Activated CD8-positive, alpha-beta memory T cell treated with anti-CD3 and anti-CD28 coated beads for 24 hours (primary cell): ENCODE measurements at places on chromosomes 12 and 14.
A peak's percentile ranks its signal among the peaks of the same experiment; 100 is the strongest.

DNA sequence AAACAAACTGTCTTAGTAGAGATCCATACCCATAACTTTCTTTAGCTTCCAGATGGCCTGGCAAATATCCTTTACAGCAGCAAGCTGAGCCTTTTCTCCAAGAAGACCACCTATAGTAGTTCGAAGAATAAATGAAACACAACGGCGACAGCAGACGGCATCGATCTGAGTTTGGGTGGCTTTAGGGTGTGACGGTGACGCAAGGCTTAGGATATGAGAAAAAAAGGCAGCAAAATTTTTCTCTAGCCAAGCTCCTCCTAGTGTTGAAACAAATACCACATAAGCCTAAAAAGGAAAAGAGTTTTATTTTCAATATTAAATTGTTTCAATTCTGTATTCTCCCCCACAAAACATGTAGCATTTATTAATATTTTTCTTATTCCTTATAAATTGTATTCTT lies 33.3 kb downstream of the HEATR5A start:
- no peak for DNase-seq

GRCh38 chr12:92945659-92946220 lies 16.6 kb upstream of the EEA1 start:
- no peak for DNase-seq

- DNase-seq: no peak
Measured at GRCh38 chr12:23204933-23205778, 580.2 kb downstream of the ETNK1 start.

- DNase-seq: no peak
Measured at GRCh38 chr14:79369359-79370332, 841.7 kb downstream of the DIO2 start.

DNA sequence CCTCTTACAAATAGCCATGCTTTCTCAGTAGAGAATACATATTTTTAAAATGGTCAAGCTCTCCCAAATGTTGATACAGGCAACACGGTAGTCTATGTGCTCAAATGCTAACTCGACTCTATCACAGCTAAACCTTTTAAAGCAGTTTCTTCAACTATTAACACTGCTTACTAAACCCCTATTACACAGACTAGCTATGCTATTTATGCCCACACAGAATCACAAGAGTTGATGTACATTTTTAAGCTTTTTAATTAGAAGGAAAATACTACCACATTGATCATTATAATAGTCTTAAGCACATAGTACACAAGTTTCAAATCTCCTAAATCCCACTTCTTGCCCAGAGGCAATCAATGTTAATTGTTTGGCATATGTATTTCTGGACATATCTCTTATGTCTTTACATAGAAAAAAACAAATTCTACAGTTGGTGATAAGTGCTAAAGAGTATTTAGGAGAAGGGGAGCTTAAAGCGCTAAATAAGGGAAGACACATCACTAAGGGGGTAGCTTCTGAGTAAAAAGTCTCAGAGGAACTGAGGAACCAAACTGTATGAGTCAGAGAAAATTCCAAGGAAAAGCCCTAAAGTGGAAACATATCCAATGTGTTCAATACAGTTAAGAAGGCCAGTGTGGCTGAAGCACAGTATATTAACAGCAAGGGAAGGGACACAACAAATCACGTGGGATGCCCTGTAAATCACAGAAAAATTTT lies 13.7 kb downstream of the HNRNPC start:
- no peak for DNase-seq

GRCh38 chr14:99383472-99384449 lies 96.9 kb downstream of the SETD3 start:
- DNase-seq: no peak

- peak; percentile 89 for DNase-seq
Measured at GRCh38 chr14:50083467-50084337, 32.7 kb downstream of the VCPKMT start.

- no peak for DNase-seq
Measured at GRCh38 chr12:98911396-98911795, 266.3 kb downstream of the APAF1 start.

- no peak for DNase-seq
Measured at GRCh38 chr14:100754020-100754419, 27.3 kb downstream of the DLK1 start.

DNA sequence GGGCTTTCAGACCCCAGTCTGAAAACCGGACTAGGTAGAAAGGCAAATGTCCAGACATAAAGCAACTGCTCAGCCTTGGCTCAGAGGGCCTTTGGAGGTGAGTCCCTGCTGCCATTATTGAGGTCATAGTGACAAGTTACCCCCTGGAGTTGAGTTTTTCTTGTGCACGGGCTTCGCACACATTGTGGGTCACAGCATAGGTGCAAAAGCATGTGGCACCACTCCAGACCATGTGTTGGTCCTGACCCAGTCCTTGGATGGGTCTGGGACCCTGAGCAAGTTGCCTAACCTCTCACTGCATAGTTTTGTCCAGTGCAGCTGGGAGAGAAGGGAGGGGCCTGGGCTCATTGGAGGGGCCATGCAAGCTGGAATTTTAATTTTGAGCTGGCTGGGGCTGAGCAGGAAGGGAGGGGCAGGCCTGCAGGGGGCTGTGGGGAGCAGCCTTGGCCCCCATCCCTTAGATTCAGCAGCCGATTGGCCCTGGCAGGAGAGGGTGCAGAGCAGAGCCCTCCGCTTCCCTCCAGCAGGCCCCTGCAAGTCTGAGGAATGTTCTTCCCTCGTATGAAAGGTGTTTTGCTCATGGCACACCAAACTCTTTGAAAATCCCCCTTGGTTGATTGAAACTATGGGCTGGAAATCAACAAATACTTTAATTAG lies 4.2 kb upstream of the KRT5 start:
- DNase-seq: peak; percentile 26

GRCh38 chr12:27324530-27324929 lies 8.1 kb upstream of the BMAL2 start:
- DNase-seq: no peak

DNA sequence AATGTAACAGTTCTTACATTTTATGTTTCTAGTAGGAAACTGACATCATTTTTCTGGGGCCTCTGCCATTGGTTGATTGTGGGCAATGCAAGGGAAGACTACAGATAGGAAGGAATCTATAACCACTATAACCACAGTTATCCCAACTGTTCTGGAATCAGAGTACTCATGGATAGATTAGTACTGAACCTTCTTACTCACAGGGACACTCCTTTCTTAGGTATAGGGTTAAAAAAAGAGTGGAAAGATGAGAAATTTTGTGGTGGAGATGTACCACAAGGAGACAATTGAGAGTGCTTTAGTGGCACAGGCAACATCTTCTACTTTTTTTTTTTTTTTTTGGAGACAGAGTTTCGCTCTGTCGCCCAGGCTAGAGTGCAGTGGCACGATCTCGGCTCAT lies 21.0 kb downstream of the TMEM116 start:
- DNase-seq: no peak

- no peak for DNase-seq
Measured at GRCh38 chr12:109099431-109100020, 2.1 kb downstream of the UNG start.

DNA sequence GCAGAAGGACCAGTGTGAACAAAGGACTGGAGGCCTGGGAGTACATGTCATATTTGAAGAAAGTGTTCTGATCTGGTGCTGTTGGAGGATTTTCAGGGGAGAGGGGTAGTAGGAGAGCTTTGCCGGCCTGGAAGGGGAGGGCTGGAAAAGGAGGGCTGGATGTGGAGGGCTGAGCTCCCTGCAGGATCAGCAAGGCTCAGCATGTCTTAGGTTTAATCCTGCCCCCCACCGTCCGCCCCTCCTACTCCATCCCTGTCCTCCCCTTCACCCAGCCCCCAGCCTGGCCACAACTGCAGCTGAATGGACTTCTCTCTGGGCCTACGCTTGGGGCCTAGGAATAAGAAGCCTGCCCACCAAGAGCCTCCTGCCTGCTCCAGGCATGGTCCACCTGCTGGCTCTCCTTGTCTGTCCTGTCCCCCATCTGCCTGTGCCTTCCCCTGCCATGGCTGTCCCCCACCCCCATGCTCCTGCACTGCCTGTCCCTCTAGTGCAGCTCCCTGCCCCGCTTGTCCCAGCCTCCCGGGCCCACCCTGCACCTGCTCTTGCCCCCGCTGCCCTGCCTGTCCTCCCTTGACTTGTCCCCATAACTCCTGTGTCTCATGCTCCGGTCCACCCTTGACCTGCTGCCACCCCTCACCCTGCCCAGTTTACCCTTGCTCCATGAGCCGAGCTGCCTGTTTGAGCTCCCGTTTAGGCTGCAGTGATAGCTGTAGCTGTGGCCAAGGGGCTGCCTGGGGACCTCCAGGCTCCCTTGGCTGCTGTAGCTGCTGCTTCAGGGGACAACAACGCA lies 9.8 kb upstream of the RARG start:
- DNase-seq: no peak

DNA sequence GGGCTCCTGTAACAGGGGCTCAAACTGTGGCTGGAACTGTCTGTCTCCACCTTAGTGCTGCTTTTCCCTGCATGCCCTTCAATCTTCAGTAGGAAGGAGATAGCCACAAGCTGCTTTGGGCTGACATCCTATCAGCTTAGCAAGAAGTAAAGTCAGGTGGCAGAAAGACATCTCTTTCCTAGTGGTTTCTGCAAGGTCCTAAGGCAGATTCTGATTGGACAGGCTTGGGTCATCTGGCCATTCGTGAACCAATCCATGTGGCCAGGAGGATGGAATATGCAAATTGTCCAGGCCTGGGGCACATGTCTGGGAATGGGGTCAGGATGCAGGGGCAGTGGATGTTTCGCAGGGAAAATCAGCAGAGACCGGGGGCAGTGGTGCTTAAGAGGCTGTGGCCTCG lies 5.2 kb downstream of the RITA1 start:
- DNase-seq: no peak

GRCh38 chr12:67483871-67484554 lies 164.5 kb upstream of the DYRK2 start:
- no peak for DNase-seq

DNA sequence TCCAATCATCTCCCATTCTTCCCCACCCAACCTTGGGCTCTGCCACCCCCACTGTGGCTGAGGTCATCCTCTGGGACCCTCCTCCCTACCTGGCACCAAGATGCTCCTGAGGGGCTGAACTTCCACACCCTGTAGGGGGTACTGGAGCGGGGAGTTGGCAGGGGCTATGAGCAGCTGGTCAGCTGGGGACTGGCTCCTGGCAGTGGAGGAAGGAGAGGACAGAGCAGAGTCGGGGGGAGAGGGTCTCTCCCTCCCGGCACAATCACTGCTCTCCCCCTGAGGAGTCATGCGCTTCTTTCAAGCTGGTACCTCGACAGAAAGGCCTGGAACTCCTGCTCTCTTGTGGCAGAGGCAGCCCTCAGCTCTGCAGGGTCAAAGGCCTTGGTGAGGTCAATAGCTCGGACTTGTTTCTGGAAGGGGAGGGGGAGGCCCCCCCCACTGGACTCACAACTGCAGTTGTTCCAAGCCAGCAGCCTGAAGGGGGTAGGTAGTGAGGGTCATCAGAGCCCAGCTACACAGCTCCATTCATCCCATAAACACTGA lies 2.0 kb downstream of the B4GALNT1 start:
- no peak for DNase-seq

DNA sequence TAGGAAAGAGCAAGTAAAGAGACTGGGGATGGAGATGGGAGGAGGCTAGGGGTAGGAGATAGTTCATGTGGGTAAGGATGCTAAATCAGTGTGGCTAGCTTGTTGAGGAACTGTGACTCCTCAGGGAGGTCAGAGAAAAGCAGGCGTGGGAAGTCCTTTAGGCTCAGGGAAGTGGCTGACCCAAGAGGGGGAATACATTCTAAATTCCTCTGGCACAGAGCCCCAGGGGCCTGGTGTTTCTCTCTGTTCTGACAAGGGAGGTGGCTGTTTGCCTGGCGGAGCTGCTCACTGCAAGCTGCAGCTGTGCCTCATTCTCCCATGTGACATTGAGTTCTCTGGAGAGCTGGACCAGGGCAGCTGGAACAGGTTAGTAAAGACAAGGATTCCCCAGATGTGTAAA lies 152.2 kb upstream of the SLC38A2 start:
- DNase-seq: no peak
